ENCODE measurements at places on chromosomes 3 and 15.
A peak's percentile ranks its signal among the peaks of the same experiment; 100 is the strongest.

DNA sequence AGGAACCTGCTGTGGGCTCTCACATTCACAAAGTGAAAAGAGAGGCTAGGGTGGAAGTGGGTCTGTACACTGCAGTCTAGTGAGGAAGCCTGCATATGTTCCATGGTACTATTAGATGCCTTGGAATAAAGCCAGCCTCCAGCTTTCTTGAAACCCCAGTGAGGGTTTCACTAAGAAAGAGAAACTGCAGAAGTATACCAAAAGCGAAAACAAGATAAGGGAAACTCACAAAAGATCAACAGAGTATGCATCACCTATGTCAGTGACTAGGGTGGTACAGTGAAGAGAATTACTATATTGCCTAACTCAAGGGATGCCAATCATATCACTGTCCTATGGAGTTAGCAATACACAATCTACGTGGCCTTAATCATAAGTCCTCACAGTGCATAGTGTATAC is 212.5 kb upstream of the GADL1 start:
- no peak for DNase-seq

GRCh38 chr3:170327040-170327808 is 30.3 kb upstream of the SKIL start:
- DNase-seq: no peak

DNA sequence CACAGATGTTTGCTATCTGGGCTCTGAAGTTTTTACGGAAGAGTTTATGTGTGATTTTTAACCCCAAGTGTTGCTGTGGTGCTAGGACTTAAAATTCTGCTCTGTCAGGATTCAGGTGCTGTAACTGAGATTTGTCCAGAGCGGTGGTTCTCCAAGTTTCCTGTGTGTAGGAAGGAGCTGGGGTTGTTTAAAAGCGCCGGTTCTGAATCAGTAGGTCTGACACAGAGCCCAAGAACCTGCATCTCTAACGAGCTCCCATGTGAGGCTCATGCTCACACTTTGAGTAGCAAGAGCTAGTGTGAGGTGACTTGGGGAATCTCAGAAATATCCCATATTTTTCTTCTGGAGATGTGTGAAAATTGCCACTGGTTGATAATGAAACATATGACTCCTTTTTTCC is 325.5 kb downstream of the SATB1 start:
- DNase-seq: no peak

DNA sequence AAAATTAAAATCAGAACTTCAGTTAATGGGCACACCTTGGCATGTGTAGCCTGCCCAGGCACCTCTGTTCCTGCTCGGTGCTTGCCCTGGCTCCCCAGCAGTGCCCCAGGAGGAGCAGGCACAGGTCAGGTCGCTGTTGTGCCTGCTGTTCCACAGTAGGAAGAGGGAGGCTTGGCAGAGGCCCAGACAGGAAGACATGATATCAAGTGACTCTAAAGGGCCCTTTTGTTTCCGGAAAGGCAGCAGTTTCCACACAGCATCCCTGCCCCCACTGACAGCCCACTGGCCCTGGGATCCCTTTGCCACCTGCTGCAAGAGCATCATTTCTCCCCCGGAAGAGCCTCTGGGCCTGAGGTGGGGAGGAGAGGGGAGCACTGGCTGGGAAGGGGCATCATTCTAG is 40.5 kb upstream of the HES1 start:
- DNase-seq: no peak

- DNase-seq: peak; percentile 82
Observed at GRCh38 chr3:48898383-48899234, at the start of gene SLC25A20. SLC25A20 (minus strand) TSS chr3:48898882; CDS start chr3:48898794, 88 bp downstream.

DNA sequence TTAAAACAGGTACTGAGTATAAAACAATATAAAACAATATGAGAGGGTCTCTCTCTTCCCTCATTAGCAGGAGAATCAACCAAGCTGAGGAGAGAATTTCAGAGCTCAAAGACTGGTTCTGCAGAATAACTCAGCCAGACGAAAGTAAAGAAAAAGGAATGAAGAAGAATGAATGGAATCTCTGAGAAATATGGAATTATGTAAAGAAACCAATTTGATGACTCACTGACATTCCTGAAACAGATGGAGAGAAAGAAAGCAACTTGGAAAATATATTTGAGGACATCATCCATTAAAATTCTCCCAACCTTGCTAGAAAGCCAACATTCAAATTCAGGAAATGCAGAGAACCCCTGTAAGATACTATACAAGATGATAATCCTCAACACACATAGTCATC is 630.9 kb downstream of the PYDC2 start:
- no peak for DNase-seq

- peak; percentile 62 for DNase-seq
Observed at GRCh38 chr3:57065588-57065987, 5.1 kb downstream of the SPATA12 start.

DNA sequence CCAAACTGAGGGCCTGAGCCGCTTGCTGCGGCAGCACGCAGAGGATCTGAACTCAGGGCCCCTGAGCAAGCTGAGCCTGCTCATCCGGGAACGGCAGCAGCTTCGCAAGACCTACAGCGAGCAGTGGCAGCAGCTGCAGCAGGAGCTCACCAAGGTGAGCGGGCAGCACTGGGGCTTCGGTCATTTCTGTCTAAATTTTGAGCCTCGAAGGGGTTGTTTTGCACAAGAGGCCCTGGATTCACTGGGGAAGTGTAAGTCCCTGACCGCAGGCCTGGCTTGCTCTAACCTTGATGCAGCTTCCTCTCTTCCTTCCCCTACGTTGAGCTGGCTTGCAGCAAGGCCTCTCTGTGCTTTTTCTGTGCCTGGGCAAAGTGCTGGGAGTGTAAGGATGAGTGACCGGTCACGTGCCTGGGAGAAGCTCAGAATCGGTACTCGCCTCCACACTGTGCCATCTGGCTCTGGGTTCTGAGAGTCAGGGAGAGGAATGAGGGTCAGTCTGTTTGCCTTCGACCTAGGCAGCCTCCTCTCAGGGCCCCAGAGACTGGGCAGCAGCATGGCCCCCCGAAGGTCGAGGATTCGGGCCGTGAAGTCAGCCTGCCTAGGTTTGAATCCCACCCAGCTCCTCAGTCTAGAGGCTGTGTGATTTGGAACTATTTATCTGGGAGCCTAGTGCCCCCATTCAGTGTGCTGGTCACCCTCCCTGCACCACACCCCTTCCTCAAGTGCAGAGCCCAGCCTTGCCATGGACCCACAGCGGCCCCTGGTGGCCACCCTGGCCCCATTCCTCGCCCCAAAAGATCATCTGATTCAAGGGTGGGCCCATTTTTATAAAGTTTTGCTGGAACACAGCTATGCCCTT is 1.4 kb downstream of the FES start:
- peak; percentile 64 for DNase-seq

DNA sequence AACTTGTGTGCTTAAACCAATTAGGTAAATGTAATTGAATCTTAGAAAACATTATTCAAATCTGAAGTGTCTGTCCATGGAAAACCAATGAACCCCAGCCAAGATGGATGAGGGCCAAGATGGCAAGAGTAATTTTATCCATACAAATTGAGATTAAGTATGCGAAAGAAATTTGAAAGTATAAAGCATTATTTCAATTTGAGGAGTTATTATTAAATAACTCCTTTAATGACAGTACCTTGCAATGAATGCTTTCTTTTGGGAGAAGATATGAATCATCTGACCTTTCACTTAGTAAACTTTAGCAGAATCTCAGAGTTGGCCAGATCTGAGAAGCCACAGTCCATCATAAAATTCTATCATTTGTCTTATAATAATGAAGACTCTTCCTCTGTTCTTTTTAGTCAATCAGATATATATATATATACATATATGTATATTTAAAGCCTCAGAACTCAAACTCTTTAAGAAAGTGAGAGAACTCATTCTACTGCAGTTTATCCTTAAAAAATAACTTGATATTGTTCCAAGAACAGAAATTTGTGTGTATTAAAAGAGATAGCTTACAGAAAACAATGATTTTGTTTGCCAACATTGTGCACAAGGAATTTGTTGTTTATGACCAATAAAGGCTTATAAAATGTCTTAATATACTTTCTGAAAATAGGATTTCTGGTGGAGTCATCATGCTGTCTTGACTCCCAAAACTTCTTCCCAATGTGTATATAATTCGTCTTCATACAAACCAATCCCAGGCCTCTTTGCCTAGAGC is 434.8 kb upstream of the THBS1 start:
- no peak for DNase-seq

DNA sequence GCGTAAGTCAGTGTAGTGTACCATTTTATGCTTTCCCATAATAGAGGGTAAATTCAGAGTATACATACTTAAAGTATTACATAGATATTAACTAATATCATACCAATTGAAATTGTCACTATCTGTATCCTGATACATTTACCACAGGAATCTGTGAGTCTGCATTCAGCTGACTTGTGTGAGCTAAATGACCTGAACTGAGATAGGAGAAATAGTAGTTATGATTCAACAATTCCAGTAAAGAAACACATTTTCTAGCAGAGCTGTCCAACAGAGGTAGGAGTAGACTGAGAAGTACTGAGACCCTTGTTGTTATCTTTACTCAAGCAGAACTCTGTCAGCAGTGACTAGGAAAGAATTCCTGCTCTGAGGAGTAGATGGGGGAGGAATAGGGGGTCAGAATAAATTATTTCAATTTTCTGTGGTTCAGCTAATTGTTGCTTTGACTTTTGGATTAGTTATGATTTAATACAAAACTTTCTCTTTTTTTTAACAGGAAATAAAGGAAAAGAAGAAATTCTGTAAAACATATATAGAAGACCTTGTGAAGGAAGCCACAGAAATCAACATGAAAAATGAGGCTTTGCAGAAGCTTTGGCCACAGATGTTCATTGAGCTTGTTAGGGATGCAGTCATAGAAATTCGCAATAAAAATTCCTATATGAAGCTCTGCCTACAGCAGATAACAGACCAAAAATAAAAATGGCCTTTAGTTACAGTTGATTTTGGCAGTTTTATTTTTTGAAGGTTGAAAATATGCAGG is 66.2 kb upstream of the THSD4 start:
- DNase-seq: peak; percentile 79

Measured in mesenchymal stem cell (in vitro differentiated cells and primary cell).